ENCODE measurements at places on chromosomes 13 and 19.

DNA sequence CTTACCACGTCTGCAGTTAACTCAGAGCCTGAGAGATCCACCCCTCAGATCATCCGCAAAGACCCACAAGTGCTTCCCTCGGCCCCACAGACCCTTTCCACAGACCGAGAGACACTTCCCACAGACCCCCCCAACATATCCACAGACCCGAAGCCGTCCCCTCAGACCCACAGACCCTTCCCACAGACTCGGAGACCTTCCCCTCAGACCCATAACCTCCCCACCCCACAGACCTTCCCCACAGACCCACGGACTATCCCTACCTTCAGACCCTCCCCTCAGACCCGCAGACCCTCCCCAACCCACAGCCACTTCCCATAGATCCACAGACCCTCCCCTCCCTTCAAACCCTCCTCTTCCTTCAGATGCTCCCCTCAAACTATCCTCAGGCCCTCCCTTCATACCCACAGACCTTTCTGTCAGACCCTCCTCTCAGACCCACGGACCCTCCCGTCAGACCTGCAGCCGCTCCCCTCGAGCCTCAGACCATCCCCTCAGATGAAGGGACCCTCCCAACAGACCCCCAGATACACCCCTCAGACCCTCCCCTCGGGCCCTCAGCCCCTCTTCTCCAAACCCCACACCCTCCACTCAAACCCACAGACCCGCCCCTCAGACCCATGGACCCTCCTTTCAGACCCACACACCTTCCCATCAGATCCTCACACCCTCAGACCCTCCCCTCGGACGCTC, 20.1 kb upstream of the TFDP1 start:
- DNase-seq: no peak

DNA sequence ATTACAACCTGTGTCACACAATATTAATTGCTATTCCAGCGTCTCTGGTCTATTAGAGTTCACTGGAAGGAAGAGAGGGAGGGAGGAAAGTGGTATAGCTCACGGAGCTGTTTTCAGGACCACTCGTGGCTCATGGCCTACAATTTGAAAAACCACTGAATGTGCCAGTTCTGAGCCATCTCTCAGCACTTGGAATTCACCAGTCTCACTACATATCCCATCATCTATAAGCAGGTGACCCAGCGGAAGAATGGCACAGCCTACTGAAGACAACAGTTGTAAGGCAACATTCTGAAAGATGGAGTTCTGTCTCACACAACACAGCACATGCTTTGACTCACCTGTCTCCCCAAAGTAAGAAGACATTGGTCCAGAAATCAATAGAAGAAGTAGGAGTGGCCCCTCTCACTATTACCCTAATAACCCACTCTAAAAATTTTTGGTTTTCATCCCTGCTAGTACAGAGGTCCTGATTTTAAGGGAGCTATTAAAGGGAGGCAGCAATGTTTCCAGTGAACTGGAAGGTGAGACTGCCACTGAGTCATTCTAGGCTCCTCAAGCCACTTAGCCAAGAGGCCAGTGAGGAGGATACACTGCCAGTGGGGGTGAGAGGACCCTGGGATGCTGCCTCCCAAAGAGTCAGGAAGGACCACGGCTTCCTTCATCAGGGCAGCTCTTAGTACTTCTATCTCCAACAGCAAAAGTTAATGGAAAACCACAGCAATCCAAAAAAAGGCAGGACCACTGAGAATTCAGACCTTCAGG, 50.0 kb upstream of the DOCK9 start:
- DNase-seq: no peak

GRCh38 chr13:64186071-64186470, 2770.4 kb upstream of the PCDH20 start:
- DNase-seq: no peak

- no peak for DNase-seq
These were observed 166.4 kb downstream of the MYO16 start for GRCh38 chr13:108795841-108796240.

DNA sequence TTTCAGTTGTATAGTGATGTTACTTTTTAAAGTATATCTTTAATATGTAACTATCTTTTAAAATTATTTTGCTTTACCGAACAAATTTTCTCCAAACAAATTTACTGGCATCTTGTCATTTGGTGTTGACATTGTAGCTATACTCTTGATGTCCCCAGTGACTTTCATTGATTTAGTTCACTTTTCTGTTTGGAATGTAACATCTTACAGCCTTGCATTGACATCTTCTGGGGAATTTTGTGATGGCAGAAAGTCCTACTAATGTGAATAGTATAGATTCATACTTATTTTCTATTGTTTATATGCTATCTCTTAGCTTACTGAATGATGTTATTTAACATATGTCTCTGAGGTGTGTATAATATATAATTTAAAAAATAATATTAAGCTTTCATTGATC, 800.9 kb upstream of the ATXN8OS start:
- no peak for DNase-seq

GRCh38 chr13:39349391-39349960, 253.5 kb downstream of the LHFPL6 start:
- no peak for DNase-seq

DNA sequence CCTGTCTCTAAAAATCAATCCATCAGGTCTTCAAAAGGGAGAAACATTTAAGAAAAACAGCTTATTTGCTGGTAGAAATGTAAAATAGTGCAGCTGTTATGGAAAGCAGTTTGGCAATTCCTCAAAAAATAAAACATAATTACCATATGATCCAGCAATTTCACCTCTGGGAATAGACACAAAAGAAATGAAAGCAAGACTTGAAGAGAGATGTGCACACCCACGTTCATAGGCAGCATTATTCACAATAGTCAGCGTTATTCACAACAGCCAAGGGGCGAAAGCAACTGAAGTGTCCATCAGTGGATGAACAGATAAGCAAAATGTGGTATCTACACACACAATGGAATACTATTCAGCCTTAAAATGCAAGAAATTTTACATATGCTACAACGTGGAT, 45.1 kb upstream of the DOCK9 start:
- DNase-seq: no peak

GRCh38 chr19:2511991-2512390, 36.1 kb downstream of the GADD45B start:
- DNase-seq: no peak

DNA sequence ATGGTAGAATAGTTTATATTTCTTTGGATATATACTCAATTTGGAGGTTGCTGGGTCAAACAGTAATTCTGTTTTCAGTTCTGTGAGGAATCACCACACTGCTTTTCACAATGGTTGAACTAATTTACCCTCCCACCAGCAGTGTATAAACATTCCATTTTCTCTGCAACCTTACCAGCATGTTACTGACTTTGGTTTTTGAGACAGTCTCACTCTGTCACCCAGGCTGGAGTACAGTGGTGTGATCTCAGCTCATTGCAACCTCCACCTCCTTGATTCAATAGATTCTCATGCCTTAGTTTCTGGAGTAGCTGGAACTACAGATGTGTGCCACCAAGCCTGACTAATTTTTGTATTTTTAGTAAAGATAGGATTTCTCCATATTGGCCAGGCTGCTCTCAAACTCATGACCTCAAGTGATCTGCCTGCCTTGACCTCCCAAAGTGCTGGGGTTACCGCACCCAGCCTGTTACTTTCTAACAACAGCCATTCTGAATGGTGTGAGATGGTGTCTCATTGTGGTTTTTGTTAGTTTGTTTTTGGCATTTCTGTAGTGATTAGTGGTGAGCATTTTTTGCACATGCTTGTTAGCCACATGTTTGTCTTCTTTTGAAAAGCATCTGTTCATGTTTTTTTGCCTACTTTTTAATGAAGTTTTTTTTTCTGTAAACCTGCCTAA, 12.5 kb downstream of the ZNF714 start:
- no peak for DNase-seq

DNA sequence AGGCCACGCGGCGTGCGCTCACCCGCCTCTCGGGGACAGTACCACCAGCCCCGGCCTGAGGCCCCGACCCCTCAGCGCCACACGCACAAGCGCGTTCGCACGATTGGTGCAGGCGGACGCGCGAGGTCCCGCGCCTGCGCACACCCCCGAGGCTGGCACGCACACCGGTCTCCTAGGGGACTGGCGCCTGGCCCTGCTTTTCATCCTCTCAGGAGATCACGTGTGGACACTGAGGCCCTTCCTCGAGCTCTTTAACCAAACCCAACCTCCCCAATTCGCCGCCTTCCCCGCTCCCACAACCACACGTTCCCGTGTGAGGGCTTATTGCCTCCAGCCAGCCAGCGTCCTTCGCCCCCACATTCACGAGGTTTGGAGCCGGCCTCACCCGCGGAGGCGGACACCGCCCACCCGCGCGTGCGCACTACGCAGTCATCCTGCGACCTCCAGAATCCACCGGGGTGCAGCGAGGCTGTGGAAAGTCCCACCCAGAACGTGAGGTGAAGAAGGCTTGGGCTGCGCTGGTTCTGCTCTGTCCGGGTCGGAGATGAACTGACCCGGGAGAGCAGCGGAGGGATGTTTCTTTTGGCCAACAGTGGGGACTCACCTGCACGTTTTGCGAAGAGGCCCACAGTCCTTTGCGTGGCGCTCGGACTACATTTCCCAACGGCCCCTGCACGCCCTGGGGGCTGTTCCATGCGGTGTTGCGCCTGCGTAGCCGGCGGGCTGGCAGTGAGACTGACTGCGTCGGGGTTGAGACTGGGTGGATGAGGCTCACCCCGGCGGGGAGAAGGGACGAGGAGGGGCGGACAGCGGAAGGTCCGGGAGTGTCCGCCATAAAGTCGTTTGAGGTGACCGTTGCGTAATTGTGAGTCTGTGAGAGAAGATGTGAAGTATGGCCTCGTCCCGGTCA, 539 bp upstream of the ZNF667 start:
- DNase-seq: no peak
